COR-L47 (cell line): ENCODE measurements at places on chromosomes 7 and 10.
A peak's percentile ranks its signal among the peaks of the same experiment; 100 is the strongest.

DNA sequence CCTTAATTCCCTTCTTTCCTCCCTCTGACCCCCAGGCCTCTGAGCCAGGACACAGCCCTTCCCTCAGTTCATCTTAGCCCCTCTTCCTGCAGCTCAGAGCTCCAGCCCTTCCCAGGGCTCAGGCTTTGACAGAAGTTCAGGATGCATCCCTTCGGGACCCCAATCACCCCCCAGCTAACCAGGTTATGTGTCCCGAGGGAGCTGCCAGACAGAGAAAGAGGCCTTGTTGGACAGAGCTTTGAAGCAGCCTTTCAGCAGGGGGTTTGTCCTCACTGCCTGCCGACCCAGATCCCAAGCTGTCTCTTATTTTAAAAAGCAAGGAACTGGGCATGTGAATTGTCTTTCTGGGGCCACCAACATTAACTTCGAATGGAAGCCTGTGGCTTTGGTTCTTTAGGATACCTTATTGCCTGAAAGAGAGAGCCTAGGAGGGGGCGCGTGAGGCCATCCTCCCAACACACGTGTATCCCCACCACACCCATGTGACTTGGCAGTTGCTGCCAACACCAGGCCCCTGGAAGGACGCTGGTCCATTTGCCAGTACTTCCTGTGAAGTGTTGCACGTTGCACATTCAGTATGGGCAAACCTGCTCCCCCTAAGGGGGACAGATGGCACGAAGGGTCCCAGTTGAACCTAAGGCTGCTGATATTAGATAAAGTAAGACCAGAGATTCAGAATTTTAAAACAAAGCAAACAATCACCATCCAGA lies 858 bp downstream of the CCDC136 start:
- DNase-seq, result peak; percentile 4

DNA sequence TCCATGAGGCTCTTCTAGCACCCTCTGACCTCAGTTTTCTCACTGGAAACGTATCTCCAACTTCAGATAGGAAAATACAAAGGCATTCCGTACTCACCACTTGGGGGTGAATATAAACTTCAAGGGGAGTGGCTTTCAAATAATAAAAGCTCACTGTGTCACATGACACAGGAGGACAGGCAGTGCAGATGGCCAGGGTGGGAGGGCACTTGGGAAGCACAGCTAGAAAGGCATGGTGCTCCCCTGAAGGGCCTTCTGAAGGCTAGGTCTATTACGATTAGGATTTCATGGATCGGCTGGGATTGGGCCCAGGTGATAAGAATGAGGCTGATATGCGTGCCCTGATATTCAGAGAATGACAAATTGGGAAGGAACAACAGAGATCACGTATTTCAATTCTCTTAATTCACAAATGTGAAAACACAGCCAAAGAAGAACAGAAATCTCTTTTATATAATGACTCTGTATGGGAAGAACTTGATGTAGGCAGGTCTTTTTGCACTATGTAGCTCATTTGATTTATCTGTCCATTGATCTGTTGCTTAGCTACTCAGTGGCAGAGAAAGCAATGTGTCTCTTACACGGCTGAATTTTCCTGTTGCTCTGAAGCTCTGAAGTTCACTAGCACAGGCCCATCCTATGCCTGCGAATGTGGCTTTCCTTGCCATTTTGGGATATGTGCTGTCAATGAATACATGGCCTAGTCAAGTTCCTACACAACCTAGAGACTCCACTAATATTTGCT lies 83.0 kb downstream of the BEND7 start:
- DNase-seq, result no peak

DNA sequence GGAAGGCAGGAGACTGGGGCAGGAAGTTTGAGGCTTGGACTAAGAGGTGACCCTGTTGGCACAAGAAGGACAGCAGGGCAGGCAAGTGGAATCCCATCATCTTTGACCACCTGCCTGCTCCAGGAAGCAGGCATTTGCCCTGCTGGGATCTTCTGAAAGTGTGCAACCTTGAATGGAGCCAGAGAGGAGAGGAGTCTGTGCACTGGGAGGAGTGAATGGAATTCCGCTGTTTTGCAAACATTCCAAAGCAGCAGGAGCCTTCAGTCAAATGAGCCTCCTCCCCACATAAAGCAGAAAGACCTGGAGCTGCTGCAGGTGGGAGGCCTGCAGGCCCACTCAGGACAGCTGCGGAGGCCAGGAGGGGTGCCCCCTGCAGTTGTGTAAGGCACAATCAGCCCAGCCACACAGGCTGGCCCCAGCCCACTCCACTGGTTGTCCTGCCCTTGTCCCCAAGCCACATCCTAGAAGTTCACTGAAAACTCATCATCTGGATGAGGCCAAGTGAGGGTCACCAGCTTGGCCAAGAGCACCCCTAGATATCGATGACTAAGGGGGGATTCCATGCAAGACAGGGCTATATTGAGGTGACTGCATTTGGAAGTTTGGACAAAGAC lies 249.5 kb downstream of the RPS24 start:
- no peak for DNase-seq

DNA sequence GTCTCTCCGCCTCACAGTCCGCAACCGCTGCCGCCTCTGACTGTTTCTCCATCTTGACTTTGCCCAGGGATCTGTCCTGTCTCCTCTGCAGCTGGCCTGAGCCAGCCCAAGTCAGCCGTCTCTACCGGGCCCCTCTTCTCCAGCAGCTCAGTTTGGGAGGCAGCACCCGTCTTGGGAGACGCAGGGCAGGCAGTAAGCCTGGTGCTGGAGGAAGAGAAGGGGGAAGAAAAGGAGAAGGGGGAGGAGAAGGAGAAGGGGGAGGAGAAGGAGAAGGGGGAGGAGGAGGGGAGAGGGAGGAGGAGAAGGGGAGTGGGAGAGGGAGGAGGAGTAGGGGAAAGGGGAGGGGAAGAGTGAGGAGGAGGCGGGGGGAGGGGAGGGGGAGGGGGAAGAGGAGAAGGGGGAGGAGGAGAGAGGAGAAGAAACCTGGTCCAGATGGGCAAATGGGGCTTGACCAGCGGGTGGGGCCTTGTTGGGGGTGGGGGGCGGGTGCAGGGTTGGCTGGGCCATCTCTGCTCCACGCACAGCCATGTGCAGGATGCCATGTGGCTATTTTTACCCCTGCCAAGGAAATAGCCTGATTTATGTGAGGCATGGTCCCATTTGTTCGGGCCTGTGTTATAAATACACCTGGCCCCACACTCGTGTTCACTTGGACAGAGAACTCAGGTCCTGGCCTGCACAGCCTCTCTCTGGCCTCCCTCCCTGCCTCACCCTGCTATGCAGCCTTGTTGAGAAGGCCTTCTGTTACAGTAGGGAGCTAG lies 35.9 kb upstream of the FZD9 start:
- DNase-seq, result no peak

DNA sequence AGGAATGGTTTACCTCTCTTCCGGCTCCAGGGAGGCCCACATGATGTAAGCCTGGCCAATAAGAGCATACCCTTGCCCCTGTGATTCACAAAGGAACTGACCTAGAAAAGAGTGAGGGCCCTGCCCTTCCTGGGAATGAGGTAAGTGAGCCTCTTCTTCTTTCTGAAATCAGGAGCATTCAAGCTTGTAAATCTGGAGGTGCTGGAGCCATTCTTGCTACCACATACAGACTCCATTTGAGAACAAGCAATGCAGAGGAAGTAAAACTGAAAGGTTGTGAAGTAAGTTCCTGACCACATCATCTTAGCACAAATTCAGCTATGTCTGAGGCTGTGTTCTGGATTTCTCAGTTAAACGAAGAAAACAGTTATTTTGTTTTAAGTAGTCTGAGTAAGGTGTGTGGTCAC lies 132.2 kb downstream of the CD36 start:
- DNase-seq, result no peak

- DNase-seq, result no peak
Observed at GRCh38 chr10:930625-931325, 730 bp downstream of the LARP4B start.

DNA sequence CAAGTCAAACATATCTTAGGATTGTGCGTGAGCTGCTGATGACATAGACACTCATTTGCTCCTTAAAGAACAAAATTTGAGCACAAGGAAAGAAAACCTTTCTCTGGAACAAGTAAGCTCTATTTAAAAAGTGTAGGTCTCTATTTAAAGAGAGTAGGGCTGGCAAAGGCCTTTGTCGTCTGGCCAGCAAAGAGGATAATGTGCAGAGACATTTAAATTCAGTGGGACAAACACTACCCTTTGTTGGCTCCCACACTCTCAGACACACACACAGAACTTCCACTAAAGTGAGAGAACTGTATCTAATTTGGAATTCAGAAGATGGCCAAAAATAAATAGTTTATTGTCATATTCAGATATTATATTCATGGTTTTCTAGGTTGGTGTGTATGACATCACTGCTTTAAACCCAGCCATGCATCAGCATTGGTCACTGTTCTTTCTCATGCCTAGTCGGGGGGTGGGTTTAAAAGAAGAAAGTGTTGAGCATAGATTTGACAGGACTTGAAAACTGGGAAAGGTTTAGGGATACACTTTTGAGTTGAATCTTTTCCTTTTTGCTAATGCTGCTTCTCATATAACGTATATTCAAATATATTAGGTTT lies 49.5 kb upstream of the HDAC9 start:
- DNase-seq, result no peak

DNA sequence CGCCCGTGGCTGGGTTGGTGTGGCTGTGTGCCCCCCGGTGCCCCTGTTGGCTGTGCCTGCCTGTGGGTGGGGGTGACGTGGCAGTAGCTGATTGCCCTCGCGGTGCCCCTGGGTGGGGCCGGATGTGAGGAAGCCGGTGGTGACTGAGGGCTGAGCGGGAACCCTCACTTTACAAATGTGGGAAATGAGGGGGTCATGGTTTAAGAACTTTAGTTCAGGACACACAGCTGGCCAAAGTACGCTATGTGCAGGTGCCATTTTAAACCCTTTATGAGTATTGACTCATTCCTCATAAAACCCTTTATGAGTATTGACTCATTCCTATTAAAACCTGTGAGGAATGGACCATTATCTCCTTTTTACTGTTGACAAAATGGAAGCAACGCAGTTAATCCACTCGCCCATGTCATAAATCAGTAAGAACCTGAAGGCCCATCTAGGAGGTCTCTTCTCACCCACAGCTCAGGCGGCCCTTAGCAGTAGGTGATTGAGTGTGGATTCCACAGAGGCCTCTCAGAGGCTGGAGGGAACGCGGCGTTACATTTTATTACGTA lies 290.1 kb upstream of the COBL start:
- DNase-seq, result no peak

- no peak for DNase-seq
Observed at GRCh38 chr7:31885171-31885570, 185.0 kb downstream of the PDE1C start.

DNA sequence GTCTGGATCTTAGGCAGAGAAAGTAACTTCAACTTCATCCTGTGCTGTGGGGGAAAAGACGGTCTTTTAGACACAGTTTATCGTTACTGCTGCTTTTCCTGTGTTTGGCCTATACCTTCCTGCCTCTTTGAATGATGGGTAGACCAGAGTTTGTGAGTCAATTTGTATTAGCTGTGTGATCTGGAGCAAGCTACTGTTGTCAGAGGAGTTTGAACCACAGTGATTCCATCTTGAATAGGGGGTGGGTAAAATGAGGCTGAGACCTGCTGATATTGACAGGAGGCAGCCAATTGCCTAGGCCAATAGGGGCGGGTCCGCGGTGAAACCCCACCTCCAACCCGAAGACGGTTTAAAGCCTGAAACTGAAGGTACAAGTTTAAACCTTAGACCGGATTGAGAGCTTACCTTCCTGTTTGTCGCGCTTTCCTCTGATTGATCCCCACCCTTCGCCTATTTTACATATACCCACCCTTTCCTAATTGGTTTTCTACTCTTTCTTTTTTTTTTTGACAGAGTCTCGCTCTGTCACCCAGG lies 35.8 kb upstream of the EIF4H start:
- no peak for DNase-seq

DNA sequence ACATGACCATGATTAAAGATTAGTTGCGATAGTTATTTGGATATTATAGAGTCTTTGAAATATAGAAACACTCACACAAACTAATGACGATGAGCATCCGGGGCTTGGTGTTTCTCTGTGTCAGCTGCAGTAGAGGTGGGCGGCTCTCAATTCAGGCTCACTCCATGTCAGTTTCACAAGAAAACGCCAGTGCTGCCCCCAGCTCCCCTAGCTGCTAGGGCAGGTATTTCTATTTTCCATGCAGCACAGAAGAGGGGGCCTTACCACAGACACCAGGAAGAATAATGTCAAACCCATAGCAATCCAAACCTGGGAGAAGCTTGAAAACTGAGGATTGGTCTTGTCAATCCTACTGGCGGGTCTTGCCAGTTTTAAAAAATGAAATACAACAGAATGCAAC lies 197.1 kb downstream of the PHTF2 start:
- no peak for DNase-seq

DNA sequence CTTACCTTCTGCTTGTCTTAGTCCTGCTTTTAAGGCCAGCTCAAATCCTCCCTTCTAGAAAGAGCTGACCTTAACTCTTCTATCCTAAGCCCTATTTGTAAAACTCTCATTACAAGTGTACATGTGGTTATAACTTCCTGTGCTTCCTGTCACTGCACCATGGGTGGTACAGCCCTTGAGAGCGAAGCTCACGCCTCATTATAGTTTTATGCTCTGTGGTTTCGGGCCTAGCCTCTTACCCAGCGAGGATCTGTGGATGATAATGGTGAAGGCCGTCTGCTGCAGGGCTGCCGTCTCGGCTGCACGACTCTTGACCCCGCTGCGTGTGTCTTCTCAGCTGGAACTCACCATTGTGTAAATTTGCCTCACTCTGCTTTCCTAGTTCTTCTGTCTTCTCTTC lies 74.6 kb downstream of the CUL1 start:
- no peak for DNase-seq

DNA sequence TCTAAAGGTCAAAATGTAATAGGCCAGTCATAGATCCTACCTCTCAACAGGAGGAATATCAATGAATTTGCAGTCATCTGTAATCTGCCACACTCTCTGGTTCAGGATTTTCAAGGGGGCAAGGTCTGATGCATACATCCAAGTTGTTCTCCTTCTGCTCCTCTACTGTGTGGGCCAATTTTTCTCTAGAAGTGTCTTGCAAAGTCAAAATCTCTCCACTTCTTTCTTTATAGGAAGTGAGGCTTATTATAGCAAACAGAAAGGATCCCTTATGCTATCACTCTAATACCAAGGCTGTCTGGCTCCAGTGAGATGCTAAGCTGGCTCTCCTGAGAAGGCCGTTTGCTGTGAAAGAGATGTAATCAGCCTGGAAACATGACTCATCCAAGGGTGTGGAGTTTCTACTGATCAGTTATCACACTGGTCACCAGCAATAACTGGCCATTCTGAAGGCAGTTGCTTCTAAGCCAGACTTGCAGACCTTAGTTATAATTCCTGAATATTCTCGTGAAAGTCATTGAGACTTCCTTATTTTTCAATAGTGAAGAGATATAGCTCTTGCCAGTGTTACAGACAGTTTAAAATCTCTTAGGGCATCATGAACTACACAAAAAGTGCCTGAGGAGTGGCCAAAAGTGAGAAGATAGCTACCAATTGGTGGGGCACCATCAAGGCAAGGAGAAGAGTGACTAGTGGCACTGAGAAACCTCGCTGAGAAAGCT lies 43.2 kb upstream of the LRGUK start:
- no peak for DNase-seq
